ENCODE measurements at places on chromosomes 2 and 18.

DNA sequence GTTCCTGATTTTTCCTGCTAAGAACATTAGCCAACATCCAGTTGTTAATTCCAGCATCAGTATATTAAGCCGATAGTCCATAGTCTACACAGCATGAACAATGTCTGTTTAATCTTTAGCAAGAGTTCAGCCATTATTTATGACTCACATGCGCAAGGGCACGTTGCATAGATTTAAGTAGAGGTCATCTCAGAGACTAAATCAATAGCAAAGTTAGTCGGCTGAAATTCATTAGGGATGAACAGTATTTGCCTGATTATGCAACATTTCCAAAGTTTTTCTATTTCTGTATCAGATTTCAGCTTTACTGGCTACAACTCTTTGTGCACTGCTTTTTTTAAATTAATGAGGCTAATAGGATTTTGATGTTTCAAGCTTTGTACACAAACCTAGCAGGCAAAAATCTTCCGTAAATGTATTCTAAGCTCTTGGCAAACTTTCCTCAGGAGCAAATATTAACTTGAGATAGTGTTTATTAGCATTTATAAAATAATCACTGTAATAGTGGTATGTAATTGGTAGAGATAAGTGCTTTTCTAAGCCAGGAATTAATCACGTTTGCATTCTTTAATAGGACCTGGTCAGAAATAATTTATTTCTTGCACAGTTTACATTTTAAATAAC is 578.7 kb upstream of the ID2 start:
- DNase-seq, result peak; percentile 69

DNA sequence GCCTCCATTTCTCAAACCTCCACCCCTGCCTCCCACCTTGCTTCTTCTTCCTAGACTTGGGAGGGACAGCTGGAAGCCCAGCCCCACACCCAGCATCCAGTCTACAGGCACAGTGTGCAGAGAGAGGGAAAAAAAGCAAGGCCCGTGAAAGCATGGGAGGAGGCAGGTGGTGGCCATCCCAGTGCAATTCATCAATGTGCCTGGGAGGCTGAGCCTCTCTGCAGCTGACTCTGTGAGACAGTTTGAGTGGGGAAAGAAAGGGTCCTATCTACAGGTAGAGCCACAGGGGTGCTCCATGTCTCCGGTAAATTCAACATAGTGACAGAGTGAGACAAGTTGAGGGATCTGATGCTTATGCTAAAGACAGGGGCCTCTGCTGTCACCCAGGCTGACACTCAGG is 340.6 kb downstream of the DYSF start:
- DNase-seq, result no peak

GRCh38 chr2:46550686-46551404 is 71.5 kb downstream of the TMEM247 start:
- DNase-seq, result no peak

- no peak for DNase-seq
Observed at GRCh38 chr2:186639939-186640338, 50.1 kb downstream of the ITGAV start.

DNA sequence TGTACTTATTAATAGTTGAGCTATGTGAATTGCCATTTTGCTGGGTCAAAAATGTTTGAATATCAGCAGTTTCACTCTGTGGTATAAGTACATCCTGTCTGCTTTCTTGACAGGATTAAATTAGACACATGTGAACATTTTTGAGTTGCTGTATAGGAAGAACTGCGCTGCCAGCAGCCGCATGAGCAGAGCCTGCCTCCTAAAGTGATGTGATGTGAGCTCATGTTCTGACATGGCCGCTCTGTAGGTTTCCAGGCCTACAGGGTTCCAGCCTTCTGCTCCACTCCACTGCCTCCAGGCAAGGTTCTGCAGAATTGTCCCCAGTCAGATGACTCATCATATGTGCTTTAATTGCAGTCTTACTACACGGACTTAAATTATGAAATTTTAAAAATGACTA is 119.7 kb upstream of the NFATC1 start:
- DNase-seq, result peak; percentile 27

- no peak for DNase-seq
Observed at GRCh38 chr2:30693821-30694281, 113.4 kb downstream of the CAPN13 start.

GRCh38 chr2:164850235-164850634 is 8.6 kb upstream of the COBLL1 start:
- peak; percentile 20 for DNase-seq

- DNase-seq, result no peak
Observed at GRCh38 chr2:127110985-127111384, 4.0 kb upstream of the BIN1 start.

DNA sequence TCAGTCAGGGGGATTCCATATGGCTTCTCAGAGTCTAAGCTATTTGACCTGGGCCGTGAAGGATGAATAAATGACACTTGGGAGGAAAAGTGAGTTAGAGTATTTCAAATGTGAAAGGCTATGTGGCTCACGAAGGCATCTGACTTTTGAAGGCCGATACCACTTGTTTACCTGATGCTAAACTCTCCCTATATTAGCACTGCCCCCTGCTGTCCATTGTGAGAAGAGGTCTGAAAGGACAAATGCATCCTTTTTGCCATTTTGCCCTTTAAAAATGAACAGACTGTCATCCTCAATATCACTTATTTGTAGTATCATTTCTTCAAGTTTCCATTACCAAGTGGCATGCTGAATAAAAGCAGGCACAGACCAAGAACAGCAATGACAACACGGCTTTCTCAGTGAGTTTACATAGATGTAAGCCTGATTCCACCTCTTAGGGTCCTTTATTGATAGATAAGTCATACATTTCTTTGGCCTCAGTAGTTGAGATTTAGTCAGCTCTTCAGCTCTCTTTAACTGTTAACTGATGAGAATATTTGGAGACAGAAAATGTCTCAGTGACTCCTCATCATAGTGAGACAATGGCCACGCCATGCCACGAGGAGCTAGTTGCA is 40.1 kb downstream of the DOCK10 start:
- peak; percentile 71 for DNase-seq

DNA sequence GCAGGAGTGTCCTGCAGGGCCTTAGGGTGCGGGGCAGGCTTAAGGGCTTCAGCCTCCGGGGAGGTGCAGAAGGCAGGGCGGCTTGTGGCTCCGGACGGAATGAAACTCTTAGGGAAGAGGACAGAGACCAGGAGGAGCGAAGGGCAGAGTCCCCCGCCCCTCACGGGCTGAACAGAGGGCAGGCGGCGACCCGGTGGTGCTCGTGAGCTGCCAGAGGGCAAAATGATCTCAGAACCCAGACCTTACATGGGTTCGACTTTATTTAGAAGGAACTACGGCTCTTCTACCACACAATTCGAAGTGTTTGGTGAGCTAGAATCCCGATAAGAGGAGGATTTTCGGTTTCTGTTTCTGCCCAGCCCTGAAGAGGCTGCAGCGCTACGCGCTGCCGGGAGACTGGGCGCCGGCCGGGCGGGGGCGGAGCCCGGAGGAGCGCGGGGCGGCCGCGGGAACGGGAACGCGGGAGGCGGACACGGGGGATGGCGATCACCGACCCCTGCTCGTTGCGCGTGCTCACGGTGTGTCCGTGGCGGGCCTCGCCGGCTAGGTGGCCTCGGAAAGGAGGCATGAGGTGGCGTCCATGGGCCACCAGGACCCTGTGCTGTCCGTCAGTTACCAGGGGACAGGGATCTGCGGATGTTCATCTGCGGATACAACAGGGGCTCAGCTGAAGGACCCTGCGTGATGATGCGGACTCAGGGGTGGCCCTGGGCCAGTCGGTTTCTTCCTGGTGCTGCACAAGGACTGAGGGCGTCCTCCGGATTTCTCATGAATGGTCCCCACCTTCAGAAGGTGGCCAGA is 4.2 kb upstream of the SP100 start:
- peak; percentile 54 for DNase-seq

DNA sequence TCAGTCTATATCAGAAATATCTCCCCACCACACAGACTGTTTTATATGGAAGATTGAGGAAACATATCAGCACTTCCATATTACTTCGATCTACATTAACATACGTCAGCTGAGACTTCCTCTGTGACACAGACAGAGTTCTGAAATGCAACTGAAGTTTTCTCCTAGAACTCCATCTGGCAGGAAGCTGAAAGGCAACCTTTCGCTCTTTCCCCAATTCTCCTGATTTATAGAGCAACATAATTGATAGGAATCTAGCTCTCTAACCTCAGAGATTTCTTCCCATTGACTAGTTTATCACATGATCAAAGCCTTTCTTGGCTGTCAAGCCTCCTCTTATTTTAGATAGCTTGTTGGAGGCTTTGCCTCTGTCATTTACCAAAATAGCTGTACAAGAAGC is 806.7 kb upstream of the CHAC2 start:
- peak; percentile 12 for DNase-seq

GRCh38 chr2:187826023-187826422 is 271.8 kb upstream of the TFPI start:
- peak; percentile 38 for DNase-seq

GRCh38 chr2:201208563-201209252 is 25.8 kb downstream of the CASP10 start:
- DNase-seq, result no peak

All from fibroblast of upper back skin (primary cell).